RWPE2 (cell line): ENCODE measurements at places on chromosomes 3 and 15.

- no peak for DNase-seq
These were observed 161.0 kb upstream of the UBE2E2 start for GRCh38 chr3:23041918-23042696.

DNA sequence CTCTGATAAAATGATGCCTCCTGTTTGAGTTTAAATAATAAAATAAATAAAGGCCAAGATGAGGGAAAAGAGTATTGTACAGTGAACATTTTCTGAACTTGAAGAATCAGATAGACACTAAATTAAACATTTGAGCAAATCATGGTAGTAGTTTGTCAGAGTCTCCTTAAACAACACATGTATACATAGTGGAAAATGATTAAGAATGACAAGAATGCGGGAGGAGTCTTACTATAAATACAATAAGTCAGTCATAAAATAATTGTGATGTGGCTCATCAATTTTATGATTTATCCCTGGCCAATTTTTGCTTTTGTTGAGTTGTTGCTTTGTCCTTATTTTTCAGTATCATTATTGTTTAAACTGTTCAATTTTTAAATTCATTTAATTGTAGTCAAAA lies 158.0 kb upstream of the TMC3 start:
- DNase-seq, result no peak

GRCh38 chr15:86743283-86743903 lies 663.7 kb downstream of the AGBL1 start:
- DNase-seq, result no peak

DNA sequence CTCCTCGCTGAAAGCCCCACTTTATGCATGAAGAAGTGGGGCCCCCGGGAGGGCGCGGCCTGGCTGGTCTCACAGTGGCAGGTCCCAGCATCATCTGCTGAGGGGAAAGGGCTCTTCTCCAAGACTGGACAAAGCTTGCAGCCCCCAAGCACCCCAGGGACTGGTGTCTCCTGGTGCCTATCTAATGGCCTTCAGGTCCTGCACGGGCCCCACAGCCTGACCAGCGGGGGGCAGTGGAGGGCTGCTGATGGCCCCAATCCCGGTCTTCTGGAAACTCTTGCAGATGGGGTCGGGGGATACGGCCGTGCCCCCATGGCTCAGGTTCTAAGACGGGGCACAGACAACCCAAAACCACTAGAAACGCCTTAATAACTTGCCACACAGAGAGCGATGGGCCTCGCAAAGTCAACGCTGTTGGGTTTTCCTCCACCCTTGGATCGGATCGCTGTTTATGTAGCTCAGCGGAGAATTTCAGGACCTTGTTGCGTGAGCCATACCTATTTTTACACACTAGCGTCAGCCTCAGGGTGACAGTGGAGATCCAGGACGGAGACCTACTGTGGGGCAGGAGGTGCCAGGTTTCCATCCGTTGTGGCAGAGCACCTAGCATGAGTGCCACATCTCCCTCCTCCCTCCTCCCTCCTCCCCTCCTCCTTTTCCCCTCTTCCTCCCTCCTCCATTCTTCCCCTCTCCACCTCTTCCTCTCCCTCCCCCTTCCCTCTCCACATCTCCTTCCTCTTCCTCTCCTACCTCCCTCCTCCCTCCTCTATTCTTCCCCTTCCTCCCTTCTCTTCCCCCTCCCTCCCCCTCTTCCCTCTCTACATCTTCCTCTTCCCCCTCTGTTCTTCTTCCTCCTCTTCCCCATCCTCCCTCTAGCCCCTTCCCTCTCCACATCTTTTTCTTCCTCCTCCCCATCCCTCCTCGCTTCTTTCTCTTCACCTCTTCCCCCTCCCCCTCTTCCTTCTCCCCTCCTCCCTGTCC lies 79.3 kb upstream of the ALDH1L1 start:
- DNase-seq, result no peak

DNA sequence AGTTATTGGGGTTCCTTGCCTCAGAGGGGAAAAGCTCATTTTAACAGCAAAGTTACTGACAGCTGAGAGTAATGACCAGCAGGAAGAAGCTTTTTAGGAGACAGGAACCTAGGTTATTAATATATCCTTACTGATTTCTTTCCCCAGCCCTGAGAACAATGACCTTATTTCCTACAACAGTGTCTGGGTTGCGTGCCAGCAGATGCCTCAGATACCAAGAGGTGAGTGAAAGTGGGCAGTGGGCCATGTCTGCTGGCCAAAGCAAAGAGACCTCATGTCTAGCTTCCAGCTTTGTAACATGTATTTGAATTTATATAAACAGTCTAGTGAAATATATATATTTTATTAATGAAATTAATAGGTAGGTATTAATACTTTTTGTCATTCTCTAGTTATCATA lies 5.0 kb downstream of the CCNDBP1 start:
- DNase-seq, result no peak

- DNase-seq, result no peak
These were observed 20.1 kb downstream of the SLC6A20 start for GRCh38 chr3:45776301-45776595.
